ENCODE measurements at places on chromosomes 4 and X.
A peak's percentile ranks its signal among the peaks of the same experiment; 100 is the strongest.

GRCh38 chr4:76067652-76068286, 6.7 kb upstream of the ART3 start:
- peak; percentile 79 for DNase-seq

- DNase-seq, result no peak
Observed at GRCh38 chrX:136159611-136160025, 12.3 kb downstream of the FHL1 start.

- DNase-seq, result no peak
Observed at GRCh38 chr4:177907736-177908424, 465.6 kb upstream of the AGA start.

DNA sequence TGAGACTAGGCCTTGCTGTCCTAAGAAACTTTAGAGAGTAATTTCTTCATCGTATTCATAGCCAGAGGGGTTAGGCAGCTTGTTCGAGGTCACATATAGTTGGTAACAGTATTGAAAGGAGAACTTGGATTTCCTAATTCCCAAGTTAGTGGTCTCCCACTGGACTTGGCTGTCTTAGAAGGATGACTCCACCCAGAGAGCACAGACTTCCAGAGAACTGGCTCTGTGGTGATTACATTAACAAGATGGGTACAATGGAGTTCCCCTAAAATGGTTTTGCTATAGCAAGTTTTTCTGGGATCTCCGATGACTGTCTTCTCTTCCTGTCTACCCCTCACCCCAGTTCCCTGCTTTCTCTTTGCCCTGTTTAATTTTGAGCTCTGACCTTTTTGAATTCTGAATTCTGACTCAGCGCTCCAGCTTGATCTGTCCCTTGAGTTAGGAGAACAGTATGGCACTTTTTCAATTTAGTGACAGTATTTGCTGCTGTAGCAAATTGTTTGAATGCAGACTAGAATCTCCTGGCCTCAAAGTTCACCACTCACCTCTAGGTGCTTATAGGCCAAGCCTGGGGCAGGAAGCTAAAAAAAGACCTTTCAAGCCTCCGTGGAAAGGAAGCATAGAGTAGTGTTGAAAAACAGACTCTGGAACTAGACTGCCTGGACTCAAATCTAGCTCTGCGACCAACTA, 6.9 kb downstream of the MSN start:
- no peak for DNase-seq

GRCh38 chr4:127049526-127049925, 583.2 kb upstream of the INTU start:
- DNase-seq, result peak; percentile 17

GRCh38 chrX:115952417-115953092, 218.0 kb upstream of the AGTR2 start:
- DNase-seq, result no peak

DNA sequence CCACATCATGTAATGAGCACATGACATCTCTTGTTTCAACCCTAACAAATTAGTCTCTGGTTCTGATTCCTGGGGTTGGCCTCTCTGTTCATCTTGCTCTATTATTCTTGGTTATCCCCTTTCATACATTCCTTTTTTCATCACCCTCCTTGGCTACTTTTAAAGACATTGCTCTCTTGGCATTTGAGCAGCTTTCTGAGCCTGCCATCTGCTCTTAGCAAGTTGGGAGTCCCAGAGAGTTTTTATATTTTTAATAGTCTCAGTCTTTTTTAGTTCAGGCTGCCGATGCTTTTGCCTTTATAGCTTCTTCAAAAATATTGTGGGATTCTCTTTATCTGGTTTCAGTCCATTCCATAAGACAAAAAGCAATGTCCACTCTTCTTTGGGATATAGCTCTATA, 1270.9 kb downstream of the ADGRL3 start:
- DNase-seq, result no peak

- DNase-seq, result no peak
Observed at GRCh38 chr4:101236097-101236496, 111.2 kb downstream of the PPP3CA start.

- peak; percentile 13 for DNase-seq
Observed at GRCh38 chr4:124710015-124710741, 2.4 kb downstream of the ANKRD50 start.

- DNase-seq, result peak; percentile 5
Observed at GRCh38 chr4:156362581-156362980, 408.9 kb upstream of the CTSO start.

- no peak for DNase-seq
Observed at GRCh38 chr4:17616283-17616682, 1.8 kb downstream of the MED28 start.

DNA sequence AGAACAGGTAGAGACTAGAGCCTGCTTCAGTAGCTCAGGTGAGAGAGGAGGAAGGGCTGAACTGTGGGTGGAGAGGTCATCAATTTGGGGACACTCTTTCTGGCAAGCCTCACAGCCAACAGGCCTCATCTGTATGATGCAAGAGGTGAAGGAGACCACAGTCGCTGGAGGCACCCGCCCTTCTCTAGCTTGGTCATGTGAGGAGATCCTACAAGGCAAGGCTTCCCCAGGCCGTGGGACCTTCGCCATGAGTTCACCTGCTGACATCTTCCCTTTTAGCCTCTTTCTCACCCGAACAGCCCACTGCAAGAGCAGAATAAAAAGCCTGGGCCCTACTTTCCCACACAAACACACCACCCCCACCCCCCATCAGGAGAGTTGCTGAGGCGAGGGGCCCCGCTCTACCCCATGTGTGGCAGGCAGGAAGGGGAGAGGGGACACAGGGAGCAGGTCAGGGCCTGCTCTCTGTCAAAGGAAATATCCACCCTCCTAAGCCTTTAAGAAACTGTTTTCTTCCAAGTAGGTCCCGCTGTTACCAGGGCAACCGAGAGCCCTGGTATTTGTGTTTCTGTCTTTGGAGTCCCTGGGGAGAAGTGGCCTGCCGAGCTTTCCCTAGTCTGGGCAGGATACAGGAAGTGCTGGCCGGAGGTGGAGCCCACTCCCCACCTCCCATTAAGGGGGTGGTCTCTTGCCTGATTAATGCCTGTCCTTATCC, 8.1 kb downstream of the RTL5 start:
- no peak for DNase-seq

- no peak for DNase-seq
Observed at GRCh38 chr4:2617955-2618354, 81.5 kb downstream of the FAM193A start.

DNA sequence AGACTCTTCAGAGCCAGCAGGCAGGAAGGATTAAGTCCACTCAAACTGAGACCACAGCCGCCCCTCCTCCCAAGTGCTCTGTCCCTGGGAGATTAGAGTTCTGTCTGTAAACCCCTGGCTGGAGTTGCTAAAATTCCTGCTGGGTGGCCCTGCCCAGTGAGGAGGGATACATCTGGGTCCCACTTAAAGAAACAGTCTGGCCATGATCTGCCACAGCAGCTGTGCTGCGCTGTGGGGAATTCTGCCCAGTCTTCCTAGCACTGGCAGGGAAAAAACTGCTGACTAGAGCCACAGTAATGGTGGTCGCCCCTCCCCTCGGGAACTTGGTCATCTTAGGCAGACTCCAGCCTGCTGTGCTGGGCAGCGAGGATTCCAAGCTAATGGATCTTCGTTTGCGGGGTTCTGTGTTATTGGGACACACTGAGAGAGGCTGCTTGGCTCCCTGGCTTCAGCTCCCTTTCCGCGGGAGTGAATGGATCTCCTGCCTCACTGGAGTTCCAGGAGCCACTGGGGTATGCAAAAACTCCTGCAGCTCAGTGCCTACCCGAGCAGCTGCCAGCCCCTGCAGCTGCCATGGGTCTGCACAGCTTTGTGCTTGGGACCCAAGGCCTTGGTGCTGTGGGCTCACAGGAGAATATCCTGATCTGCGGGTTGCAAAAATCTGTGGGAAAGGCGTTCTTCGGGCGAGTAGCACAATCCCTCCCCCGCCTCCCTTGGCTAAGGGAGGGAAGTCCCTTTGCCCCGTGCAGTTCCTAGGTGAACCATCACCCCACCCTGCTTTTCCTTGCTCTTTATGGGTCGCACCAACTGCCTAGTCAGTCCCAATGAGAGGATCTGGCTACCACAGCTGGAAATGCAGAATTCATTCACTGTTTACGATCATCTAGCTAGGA, 15.7 kb downstream of the ZXDB start:
- DNase-seq, result no peak

- no peak for DNase-seq
Observed at GRCh38 chr4:3276986-3277385, 15.8 kb upstream of the RGS12 start.

- no peak for DNase-seq
Observed at GRCh38 chr4:126409746-126410145, 1095.0 kb downstream of the FAT4 start.

GRCh38 chrX:30620980-30621618, 32.1 kb upstream of the GK start:
- peak; percentile 84 for DNase-seq

DNA sequence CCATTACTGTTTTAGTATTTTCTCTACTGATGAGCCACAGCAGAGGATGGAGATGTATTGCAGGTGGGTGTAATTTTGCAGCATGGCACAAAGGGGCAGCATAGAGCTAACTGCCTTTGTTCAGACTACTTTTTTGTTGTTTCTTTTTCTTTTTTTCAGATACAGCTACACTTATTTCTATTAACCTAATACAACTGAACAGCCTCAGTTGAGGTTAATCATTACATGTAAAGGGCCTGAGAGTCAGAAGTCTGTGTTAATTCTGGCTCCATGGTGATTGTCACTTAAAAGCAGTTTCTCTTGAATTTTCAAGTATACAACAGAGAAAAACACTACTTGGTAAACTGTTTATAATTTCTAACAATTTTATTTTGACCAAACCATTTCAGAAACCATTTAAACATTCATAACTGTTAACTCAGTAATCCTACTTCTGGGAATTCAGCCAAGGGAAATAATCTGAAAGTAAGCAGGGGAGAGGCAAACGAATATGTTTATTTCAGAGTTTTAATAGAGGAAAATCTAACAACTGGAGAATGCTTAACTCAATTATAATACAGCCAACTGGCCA, 13.9 kb upstream of the PPEF2 start:
- DNase-seq, result peak; percentile 45

- peak; percentile 86 for DNase-seq
Observed at GRCh38 chr4:102815981-102816380, 11.4 kb downstream of the UBE2D3 start.

- DNase-seq, result no peak
Observed at GRCh38 chr4:20326460-20326859, 74.8 kb downstream of the SLIT2 start.

- peak; percentile 61 for DNase-seq
Observed at GRCh38 chrX:113384628-113385027, 544.0 kb upstream of the AMOT start.

DNA sequence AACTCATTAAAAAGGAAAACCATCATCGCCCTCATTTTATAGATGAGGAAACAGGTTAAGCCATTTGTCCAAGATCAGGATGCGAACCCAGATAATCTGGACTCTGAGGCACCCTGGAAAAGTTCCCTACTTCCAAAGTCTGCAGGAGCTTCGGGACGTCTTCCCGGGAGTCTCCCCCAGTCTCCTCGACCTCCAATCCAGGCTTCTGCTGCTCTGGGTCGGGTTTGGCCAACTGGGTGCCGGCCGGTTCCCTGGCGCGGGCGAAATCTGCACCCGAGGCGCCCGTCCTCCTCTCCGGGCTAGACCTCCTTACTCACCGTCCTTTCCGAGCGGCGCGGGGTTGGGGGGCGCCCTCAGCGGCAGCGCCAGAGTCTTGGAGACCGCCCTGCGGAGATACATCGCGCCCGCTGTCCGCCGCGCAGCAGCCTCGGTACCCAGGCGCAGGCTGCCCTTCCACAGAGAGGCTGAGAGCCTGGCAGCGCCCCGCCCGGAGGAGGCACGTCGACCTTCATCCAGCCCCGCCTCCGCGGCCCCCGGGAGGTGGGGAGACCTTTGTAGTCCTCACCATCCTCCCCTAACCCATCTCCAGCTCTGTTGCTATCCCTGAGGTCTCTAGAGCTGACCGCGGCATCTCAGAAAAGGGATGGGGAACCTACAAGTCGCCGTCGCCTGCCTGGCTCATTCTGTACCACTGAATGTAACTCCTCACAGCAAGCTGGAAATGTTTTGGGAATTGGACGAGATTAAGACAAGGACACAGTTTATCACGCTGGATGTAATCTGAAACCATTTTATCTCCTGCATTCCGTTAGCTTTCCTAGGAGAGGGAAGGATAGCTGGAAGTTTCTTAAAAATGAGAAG, at the start of gene MGARP:
Gene MGARP (minus strand): TSS at position 466 of the 861 bp plus-strand sequence. CDS start 67 bp downstream, at position 399.
- DNase-seq, result peak; percentile 44

GRCh38 chrX:122866532-122866931, 317.5 kb upstream of the GRIA3 start:
- peak; percentile 85 for DNase-seq

- DNase-seq, result peak; percentile 55
Observed at GRCh38 chr4:106329041-106329618, 12.8 kb downstream of the AIMP1 start.

DNA sequence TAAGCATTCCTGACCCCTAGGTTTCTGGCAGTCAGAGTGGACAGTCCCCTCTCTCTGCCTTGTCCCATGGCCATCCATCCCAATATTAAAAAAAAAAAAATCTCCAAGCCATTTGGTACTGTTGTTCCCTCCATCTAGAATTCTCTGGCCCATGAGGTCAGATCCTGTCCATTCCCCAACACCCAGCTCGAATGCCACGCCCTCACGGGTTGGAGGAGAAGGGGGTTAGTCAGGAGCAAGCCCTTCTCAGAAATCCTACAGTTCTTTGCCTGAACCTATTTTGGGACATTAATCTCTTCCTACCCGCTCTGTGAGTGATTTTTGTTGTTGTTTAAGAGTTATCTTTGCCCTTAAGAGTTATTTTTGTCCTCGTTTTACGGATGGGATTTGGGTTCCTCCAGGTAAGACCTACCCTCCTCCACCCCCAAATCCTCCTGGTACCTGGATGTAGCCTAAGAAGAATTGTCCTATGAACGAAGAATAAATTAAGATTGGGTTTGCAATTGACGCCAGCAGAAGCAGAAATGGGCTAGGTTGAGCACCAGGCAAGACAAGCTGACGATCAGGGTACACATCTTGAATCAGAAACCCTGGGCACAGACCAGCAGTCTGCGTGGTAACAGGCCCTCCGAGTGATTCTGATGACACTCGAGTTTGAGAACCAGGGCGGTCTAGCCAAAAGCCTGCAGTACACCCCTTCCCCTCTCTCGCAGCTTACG, 977 bp downstream of the RNF175 start:
- DNase-seq, result no peak

- no peak for DNase-seq
Observed at GRCh38 chrX:135518161-135518560, 2.3 kb upstream of the INTS6L start.

GRCh38 chr4:105458001-105458400, 15.9 kb downstream of the PPA2 start:
- no peak for DNase-seq

DNA sequence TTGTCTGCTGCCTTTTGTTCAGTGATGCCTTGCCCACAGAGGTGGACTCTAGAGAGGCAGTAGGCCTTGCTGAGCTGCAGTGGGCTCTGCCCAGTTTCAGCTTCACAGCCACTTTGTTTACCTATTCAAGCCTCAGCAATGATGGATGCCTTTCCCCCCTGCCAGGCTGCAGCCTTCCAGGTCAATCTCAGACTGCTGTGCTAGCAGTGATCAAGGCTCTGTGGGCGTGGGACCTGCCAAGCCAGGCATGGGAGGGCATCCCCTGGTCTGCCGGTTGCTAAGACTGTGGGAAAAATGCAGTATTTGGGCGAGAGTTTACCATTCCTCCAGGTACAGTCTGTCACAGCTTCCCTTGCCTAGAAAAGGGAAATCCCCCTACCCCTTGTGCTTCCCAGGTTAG, 175.2 kb upstream of the PBDC1 start:
- no peak for DNase-seq

GRCh38 chr4:101993842-101994775, 203.6 kb downstream of the BANK1 start:
- DNase-seq, result no peak

Data from epithelial cell of esophagus (primary cell).